T-helper 2 cell (primary cell): ENCODE measurements at places on chromosomes 5 and 9.

- no peak for DNase-seq
Observed at GRCh38 chr5:1065143-1065750, 46.6 kb downstream of the SLC12A7 start.

DNA sequence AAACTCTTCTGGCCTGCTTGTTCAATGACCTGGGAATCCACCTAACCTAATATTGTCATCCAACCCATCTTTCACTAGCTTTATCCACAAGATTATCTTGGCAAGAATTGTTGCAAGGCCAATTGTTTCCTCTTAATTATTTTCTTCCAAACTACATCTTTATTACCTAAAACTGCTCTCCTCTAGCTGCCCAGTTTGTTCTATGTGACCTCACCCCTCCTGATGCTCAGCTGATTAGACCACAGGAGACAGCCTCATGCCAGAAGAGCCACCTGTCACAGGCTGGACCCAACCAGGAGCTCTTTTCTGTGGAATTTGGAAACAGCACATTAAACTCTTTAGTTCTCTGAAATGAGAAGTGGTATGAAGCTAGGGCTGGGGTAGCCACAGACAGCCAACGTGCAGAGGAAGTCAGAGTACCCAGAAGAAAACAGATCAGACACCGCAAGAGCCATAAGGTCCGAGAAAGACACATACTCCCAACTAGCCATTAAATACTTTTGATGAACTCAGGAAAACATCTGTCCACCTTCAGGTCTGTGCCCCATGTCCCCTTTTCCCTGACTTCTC is 12.0 kb downstream of the SAXO1 start:
- no peak for DNase-seq

DNA sequence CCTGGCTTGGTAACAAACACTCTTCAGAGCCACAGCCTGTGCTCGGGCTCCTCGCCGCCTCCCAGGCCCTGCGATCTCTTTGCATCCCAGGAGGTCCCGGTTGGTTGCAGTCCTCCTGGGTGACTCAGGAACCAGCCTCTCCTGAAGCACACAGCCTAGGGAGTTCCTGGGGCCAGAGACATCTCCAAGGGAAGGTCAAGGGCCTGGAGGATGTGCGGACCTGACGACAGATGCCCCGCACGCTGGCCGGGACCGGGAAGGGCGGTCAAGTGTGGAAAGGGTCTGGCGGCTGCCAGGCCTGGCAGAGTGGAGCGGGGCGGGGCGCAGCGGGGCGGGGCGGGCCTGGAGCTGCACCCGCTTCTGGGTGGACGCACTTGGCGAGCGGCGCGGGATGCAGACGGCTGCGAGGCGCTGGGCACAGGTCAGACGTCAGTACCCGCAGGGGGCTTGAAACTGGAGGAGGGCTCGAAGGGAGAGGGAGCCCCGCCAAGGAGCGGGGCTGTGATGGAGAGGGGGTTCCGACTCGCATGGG is 45.0 kb upstream of the PRSS3 start:
- no peak for DNase-seq

GRCh38 chr5:93635991-93636390 is 53.0 kb downstream of the NR2F1 start:
- no peak for DNase-seq

- DNase-seq = no peak
Observed at GRCh38 chr5:3619579-3619978, 23.9 kb downstream of the IRX1 start.

GRCh38 chr5:170206216-170206615 is 26.6 kb upstream of the C5orf58 start:
- DNase-seq = no peak

DNA sequence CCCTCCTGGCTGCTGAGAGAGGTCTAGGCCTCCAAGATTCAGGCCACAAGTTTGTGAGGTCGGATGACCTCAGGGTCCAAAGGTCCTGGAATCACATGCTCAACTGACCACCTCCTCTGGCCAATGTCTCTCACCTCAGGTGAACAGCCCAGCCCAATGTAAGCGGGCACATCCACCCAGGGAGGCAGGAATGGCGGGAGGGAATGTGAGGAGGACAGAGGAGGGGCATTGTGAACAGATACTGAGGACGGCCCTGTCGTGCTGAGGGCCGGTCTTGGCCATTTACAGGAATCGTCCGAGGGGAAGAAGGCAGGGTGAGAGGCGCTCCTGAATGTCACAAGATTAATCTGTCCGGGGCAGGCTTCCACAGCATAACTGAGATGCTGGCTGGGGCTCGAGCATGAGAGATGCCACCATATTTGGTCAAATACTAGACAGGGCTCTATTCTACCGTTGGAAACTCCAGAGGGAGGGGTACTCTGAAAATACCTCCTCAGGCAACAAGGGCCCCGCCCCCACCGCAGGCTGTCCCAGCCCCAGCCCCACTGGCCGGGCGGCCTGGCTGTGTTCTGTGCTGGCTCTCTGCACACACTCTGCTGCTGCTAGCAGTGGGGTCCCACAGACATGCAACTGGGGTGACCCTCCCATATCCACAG is 1.5 kb upstream of the IL17B start:
- no peak for DNase-seq

DNA sequence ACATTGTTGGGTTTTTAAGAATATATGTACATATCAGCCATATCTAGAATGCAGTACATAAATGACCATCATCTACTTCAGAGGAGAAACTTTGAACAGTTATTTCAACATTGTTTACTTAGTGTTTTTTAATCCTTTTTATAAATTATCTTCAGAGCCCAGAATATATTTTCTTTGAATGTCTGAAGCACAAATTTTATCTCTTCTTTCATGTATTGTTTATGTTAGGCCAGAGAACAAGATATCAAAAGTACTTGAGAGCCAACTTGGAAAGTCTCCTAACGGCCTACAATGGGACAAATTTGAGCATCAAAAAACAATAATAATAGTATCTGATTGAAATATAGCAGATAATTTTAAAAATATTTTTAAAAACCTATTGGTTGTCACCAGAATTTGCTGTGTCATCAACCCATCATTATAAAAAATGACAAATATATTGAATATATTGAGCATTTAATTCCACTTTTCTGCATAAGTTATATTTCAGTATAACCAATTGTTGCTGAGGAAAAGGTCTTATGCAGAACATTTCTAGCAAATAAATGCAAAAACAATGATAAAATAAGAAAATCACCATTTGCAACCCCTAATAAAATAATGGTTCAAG is 67.5 kb upstream of the CCNG1 start:
- DNase-seq = no peak

DNA sequence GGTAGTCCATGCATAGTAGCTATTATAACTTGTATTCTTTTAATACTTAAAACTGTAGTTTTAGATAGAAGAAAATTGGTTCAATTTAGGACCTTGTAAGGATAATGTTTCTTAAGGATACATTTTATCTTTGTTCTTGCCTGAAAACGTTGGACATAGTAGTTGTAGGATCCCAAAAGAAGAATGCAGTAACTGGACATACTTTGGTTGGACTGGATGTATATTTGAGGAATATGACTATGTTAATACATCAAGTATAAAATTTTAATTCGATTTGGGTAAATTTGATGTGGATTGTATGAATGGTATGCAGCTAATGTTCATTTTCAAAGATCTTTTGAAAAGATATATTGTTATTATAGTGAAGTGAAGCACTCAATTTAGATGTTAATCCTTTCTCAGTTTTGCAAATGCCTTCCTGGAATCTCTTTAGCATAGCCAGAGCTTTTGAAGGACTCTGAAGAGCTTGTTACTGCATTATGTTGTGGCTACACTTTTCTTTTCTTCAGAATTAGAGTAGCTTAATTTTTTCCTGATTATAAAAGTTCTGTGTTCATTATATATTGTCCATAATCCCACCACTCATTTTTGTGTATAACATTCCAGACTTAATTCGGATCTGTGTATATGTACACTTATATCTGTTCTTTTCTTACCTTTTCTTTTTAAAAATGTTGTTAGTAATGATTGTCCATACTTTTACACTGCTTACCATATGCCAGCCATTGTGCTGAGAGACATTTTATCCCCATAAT is 41.2 kb downstream of the LRRTM2 start:
- no peak for DNase-seq

GRCh38 chr5:115160975-115161475 is 8.7 kb downstream of the TRIM36 start:
- no peak for DNase-seq

- DNase-seq = no peak
Observed at GRCh38 chr9:113215132-113215531, 5.9 kb downstream of the FKBP15 start.

- DNase-seq = no peak
Observed at GRCh38 chr5:103804711-103805110, 242.1 kb upstream of the NUDT12 start.

DNA sequence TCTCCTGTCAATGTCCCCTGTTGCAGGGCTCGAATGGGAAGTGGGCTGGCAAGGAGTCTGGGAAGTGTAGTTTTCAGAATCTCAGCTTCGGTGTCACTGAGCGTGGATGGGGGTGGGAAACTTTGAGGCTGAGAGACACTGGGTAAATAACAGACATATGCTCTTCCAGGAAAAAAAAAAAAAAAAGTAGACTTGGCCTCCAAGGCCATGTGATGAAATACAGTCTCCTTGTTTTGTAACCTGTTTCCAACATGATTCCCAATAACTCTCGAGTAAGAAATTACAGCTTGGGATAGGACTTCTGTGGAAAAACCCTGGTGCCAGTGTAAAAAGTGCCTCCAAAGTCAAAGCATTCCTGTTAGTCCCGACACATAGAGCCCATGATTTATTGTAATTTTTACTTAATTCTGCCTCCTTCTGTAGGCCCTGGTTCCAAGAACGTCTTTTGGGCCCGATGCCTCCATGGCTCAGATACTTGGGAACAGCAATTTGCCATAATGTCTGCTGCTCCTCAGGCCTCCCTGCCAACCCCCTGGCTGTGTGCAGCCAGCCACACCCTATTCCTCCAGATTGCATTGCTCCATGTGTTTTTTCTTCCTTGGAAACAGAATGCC is 119.5 kb upstream of the TNC start:
- DNase-seq = no peak
